ENCODE measurements at places on chromosomes 1 and 21.
A peak's percentile ranks its signal among the peaks of the same experiment; 100 is the strongest.

- DNase-seq: no peak
Observed at GRCh38 chr1:185015631-185016030, 29.7 kb upstream of the RNF2 start.

GRCh38 chr1:238257018-238257621 lies 366.4 kb upstream of the ZP4 start:
- no peak for DNase-seq

- DNase-seq: peak; percentile 25
Observed at GRCh38 chr1:89545264-89546038, 20.8 kb downstream of the LRRC8B start.

- DNase-seq: no peak
Observed at GRCh38 chr1:14605945-14606344, 7.5 kb downstream of the KAZN start.

DNA sequence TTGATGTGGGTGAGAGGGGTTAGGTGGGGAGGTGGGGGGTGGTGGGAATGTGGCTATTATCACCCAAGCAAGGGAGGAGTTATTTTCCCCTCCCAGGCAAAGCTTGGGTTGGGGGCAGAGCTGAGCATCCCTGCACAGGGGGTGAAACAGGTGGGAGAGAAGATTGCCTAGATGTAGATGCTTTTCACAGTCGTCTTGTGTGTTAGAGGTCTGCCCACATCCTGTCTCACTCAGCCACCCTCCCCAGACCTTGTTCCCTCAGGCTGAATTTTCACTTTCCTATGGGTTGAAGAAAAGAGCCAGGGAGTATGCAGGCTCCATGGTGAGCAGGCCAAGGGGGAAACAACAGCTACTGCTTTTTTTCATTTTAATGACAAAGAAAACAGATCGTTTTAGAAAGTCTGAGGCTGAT lies 223.5 kb downstream of the KIF26B start:
- peak; percentile 22 for DNase-seq

Data from activated CD8-positive, alpha-beta memory T cell treated with anti-CD3 and anti-CD28 coated beads, Interleukin-2, amount 50 U/mL, for 4 hours (primary cell).